ENCODE measurements at places on chromosomes 5 and 9.

DNA sequence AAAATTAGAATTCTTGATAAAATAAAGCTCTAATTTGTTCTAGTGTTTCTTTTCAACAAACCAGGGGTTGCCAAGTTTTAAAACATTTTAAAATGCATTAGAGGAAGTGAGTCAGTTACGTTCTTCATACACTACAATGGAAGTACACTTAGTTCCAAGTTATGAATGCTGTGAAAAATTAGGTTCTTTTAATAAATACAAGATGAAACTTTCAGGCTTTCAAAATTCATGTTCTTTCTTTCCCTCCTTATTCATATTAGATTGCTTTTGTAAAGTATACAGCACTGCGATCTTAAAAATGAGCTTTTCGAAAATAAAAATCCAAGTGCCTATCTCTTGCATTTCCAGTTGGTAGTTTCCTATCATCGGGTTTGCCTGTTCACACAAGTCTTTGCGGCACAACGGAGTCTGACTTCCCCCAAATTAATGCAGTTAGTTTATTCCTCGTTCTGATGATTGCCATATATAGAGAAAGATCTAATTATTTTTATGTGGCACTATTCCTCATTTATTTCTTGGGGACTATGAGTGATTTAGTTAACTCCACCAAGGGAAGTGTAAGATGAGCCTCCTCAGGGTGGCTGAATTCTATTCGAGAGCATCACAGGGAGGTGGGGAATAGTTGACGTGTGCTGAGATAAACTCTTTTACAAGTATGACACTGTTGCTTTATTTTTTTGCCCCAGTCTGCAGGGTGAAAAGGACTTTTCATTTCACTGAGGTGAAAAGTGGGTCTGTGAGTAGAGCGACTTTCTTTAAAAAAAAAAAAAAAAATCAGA is 238.2 kb downstream of the CD180 start:
- no peak for DNase-seq

GRCh38 chr5:14872070-14872989 is 752 bp upstream of the ANKH start:
- DNase-seq = no peak

- DNase-seq = peak; percentile 86
Observed at GRCh38 chr5:169161022-169161680, 139.8 kb downstream of the SLIT3 start.

GRCh38 chr9:115195912-115196311 is 78.0 kb upstream of the TNC start:
- DNase-seq = no peak

DNA sequence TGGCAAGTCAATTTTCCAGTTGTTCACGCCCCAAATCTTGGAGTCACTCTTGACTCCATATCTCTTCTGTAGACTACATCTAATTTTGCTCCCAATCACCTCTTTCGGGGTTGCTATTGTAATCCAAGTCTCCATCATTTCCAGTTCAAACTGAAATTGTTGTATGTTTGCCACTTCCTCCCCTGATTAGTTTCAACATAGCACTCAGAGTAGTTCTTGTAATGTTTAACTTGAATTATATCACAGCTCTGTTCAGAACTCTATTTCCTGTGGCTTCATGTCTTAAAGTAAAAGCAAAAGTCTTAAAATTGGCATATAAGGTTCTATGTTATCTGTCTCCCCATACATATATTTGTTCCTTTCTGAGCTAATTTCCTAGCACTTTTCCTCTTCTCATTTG is 348.5 kb upstream of the RIOK2 start:
- DNase-seq = no peak

GRCh38 chr9:21141427-21141882 is at the start of gene IFNW1:
IFNW1 (minus strand) TSS chr9:21141832; CDS start chr9:21141570, 262 bp downstream.
- DNase-seq = no peak

DNA sequence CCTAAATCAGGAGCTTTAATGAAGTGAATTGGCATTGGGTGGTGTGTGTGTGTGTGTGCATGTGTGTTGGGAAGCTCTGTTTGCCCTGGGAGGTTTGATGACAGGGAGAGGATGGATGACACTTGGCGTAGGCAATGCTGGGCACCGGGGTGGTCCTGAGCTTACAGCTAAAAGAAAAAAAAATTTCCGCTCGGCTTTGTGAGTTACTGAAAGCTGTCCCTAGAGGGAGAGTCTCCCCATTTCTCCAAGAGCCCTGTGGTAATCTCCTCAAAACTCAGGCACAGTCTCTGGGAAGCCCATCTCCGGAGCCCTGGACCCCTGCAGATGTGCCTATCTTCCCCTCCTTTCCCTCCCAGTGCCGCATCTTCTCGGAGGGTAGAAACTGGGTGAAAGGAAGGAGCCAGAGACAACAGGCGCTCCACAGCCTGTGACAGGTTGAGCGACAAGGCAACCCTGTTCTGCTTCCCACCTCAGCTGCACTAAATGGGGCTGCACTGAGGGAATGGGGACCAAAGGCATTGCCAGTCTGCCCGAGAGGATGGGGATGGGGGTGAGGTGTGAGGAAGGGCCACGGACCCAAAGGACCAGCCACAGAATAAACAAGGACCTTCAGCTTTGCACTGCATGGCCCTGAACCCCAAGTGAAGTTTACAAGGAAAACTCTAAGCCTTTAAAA is 35.8 kb upstream of the TIFAB start:
- no peak for DNase-seq

DNA sequence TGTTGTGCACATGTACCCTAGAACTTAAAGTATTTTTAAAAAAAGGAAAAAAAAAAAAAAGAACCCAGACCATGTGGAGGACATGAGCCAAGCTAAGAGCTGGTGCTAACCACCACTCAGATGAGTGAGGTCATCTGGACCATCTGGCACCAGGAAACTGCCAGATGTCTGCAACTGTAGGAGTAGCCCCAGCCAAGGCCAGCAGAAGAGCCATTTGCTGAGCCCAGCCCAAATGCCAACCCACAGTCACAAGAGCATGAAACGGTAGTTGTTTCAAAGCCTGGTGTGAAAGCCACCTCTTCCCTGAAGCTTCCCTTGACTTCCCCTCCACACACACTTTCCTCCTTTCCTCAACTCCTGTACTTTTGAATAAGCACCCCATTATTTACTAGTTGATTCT is 69.2 kb upstream of the FCN1 start:
- no peak for DNase-seq

GRCh38 chr5:124661317-124662141 is 84.9 kb downstream of the ZNF608 start:
- peak; percentile 100 for DNase-seq

DNA sequence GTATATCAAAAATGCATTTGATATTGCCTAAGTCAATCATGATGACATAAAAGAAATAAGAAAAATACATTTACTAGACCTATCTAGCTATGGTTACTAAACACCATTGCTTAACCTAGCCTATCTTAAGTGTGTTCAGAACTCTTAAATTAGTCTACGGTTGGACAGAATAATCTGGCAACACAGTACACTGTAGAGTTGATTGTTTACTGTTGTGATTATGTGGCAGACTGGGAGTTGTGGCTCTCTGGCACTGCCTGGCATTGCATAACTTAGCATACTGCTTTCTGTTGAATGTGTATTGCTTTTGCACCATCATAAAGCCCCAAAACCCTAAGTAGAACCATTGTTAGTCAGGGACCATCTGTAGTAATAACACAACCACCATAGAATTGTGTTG is 21.2 kb upstream of the ZFAND5 start:
- DNase-seq = no peak

GRCh38 chr5:116088062-116088461 is 3.2 kb downstream of the COMMD10 start:
- no peak for DNase-seq

DNA sequence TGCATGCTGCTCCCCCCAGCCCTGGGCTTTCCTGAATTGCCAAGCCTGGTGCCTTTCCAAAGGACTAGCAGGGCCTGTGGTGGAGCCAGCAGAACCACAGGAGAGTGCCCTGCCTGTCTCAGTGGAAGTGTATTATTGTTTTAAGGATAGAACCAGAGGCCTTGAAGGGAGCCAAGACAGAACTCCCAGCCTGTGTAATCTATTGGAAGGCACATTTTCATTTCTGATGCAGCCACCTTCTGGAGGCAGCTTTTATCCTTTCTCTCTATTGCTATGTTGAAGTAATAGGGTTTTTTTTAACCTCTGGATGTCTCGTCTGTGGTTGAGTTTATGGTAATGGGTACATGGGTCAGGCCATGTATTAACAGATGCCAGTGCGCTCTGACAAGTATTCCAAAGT is 29.3 kb downstream of the RNF44 start:
- DNase-seq = no peak

- no peak for DNase-seq
Observed at GRCh38 chr9:92094655-92095054, 20.6 kb downstream of the SPTLC1 start.

DNA sequence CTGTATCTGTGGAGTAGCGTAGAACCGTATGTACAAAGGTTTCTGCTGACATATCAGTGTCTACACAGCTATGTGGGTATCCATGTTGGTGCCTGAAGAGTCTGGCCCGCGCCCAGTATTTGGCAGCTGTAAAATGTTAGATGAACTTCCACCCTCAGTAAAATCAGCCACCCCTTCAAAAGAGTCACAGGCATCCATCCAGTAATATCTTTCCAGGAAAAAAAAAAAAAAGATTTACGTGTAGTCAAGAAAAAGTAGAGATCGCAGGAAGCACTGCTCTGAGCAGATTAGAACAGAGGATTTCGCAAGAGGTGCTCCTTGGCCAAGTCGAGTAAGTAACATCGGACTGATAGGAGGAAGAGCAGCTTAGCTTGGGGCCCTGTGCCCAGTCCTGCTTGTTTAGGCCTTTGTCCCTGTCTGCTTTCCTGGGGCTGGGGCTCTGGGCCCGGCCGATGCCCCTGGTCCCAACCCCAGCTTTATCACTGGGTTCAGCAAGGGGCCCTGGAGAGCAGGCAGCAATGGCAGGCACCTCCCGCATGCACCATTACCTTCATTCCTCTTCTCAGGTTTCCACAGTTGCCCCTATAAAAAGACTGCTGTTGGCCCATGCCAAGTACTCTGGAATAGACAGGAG is 21.2 kb downstream of the DAPK1 start:
- DNase-seq = no peak

- DNase-seq = no peak
Observed at GRCh38 chr5:154240595-154240994, 50.1 kb downstream of the GALNT10 start.

DNA sequence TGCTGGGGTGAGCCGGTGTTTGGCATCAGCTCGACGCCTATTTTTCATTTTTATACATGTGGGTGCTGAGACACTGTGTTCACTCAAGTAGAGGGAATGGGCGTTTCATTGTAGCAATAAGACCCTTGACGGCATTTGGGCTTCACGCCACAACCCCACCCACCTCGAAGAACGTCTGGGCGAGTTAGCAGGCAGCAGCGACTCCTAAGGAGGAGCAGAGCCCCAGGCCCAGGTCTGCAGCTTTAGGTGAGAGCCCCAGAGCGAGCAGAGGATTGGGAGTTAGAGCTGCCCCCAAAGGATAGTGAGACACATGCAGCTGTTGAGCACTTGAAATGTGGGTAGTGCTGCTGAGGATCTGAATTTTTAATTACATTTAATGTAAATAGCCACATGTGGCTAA is 1.6 kb upstream of the ZFP62 start:
- DNase-seq = no peak

- DNase-seq = no peak
Observed at GRCh38 chr9:93665128-93665636, 88.8 kb downstream of the PHF2 start.

DNA sequence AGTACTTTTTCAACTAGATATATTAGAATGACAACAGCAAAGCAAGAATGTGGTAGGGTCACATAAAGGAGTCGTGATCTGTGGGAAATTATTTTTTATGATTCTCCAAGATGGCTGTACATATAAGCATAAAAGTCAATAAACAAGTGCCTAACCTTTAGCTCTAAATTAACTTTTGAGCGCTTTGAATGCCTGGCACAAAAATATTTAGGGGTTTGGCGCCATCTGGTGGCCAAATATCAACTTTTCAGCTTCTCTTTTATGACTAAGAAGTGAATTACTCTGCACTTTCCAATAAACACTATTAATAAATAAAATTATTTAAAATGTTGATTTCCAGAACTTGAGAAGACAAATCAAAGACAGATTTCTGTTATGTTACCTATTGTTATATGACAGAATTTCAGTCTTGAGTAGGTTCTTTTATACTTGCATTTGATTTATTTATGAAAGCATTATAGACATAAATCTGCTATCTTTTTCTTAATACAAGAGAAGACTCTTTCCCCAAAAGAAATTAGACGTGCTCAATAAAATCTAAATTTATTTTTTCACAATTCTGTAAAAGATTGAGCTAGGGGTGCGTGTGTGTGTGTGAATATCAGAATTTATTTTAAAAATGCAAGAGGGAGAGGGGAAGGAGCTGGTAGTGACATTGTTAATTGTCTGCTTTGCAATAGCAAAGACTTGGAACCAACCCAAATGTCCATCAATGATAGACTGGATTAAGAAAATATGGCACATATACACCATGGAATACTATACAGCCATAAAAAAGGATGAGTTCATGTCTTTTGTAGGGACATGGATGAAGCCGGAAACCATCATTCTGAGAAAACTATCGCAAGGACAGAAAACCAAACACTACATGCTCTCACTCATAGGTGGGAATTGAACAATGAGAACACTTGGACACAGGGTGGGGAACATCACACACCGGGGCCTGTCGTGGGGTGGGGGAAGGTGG is 36.7 kb upstream of the ARRDC3 start:
- no peak for DNase-seq

GRCh38 chr5:5145651-5146529 is 5.8 kb downstream of the ADAMTS16 start:
- DNase-seq = no peak

- no peak for DNase-seq
Observed at GRCh38 chr5:59684388-59685190, 208.9 kb downstream of the PDE4D start.

DNA sequence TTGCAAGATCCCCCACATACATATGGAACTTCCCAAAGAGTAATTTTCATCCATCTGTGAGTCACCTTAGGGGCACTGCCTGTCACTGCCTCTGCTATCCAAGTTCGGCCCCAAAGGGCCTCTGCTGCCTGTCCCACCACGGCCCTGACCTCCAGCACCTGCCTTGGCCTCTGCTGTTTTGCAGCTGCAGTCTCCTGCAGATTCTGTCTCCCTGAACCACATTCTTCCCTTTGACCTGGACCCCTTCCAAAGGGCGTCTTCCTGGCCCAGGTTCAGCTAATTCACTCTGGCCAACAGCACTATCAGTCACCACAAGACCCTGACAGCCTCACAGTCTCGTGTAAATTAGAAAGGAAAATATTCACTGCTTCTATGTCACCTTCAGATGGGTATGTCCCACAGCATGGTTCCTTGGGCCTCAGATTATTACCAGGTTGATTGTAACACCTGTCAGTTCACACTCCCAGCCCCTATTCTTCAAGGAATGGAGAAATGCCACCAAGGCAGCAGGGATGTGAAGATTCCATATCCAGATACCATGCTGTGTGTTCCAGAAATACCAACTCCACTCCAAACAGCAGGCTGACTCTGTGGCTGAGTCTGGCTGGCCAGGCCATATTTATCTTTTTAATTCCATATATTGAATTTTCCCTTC is 479.3 kb downstream of the ARHGEF28 start:
- DNase-seq = no peak

- DNase-seq = no peak
Observed at GRCh38 chr9:127877566-127877998, at the start of gene AK1. AK1 (minus strand) TSS chr9:127877675; CDS start chr9:127874617, 3,058 bp downstream.

Measured in kidney epithelial cell (primary cell).